ENCODE measurements at places on chromosomes 16 and 17.

DNA sequence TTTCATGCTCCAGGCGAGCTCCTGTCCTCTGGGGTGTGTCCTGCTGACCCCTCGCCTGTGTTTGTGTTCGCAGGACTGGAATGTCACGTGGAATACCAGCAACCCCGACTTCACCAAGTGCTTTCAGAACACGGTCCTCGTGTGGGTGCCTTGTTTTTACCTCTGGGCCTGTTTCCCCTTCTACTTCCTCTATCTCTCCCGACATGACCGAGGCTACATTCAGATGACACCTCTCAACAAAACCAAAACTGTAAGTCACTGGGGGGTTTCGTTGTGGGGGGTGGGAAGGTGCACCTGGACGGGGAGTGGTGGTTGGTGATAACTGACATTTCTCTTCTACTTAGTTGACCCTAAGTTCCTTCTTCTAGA, 58.3 kb downstream of the ABCC1 start:
- no peak for DNase-seq

GRCh38 chr16:61277849-61278248, 758.4 kb downstream of the CDH8 start:
- no peak for DNase-seq

DNA sequence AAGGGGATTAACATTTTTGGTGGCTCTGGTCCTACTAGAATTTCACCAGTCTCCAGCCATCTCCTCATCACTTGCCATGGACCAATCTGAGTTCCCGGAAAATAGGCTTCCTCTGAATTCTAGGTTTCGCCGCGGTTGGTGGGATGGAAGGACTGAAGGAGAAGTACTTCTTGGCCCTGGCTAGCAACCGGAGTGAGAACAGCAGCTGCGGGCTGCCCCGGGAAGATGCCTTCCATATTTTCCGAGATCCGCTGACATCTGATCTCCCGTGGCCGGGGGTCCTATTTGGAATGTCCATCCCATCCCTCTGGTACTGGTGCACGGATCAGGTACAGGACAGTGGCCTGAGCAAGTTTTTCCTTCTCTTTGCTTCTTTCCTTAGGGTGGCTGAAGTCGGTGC, 45.0 kb downstream of the SLC5A11 start:
- DNase-seq: no peak

- peak; percentile 83 for DNase-seq
These were observed 8.7 kb downstream of the VASN start for GRCh38 chr16:4380119-4381063.

DNA sequence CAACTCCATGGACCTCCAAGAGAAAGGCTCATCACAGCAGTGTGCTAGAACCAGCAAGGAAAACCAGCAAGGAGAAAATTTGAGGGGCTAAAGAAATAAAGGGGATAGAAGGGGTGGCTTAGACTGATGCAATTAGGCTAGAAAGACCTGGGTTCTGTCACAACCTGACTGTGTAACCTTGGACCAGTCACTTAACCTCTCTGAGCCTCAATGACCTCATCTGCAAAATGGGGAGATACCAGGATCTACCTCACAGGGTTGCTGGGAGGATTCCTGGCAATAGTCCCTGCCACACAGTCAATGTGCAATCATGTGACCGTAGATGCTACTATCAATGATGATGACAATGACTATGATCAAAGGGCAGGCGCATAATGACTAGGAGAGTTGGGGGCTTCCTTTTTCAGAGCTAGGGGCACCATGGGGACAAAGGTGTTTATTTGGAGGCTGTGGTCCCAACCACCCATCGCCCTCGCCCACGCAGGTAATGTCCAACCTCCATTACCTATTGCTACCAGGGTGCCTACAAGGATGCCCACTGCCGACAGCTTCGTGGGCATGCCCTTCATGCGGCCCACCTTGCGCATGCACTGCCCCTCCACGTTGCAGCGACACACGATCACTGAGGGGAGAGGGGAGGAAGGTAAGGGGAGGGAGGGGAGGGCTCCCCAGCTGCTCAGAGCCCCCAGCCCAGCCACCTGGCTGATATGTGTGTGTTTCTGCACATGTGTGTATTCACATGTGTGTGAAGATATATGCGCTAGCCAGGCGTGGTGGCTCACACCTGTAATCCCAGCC, 9.7 kb downstream of the CDH16 start:
- DNase-seq: no peak

DNA sequence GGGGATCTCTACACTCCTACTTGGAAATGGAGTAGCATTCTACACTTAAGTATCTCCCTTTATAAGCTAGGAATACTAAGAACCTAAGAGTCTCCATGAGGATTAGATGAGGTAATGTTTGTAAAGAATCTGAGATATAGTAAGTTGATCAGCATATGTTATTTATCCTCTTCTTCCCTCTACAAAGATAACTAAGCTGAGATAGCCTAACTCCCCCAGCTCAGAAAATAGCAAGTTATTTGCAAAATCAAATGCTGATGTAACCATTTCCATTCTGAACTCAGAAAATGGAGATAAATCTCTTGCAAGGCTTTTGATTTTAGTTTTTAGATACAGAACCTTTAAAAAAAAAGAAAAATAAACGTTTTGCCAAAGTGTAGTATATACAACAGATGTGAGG, 526.0 kb downstream of the MAF start:
- DNase-seq: no peak

DNA sequence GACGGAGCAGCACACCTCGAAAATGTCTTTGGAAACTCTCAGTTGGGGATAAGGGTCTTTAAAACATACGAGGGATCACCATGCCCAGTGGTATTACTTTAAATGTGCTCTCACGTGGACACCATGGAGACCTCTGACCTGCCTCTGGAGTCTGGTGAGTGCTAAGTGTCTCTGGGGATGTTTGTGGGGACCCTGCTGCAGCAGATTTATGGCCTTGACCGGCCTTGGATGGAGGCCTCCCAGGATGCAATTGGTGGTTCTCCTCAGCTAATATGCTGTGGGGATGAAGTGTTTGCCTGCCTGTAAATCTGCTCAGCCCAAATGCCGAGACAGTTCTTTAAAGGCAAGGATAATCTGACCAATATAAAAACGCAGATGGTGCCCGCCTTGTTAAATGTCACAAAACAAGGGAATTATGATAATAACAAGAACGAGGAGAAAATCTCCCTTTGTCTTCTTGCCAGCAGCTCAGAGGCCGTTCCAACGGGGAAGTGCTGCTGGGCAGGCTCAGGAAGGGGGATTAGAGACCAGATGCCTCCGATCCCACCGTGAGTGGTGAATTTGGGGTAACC, 154.4 kb downstream of the ABCC12 start:
- DNase-seq: no peak

GRCh38 chr17:10059684-10060211, 138.7 kb downstream of the GAS7 start:
- DNase-seq: peak; percentile 79

GRCh38 chr17:4577386-4577993, 6.8 kb upstream of the SMTNL2 start:
- no peak for DNase-seq

GRCh38 chr17:77492446-77493237, 351.9 kb downstream of the SEC14L1 start:
- no peak for DNase-seq

DNA sequence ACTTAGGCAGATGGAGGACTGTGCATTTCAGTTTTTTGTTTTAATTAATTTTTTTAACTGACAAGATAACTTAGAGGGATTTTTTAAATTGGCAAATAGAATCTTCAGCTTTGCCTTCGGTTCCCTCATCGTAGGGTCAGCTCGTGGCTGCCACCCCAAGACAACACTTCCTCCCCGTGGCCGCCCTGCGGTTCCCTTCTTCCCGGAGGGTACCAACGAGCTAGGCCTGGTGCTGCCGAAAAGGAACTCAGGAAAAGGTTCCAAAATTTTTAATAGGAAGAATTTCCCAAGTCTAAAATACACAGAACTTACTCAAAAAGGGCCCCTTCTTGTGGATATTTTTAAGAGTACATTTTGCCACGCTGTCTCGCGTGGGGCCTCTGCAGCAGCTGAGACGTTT, 210.4 kb upstream of the CHMP6 start:
- DNase-seq: no peak

GRCh38 chr17:15457723-15458094, 9.7 kb downstream of the CDRT4 start:
- no peak for DNase-seq

- peak; percentile 91 for DNase-seq
These were observed at the start of gene CCDC43 for GRCh38 chr17:44689477-44690217. CCDC43 (minus strand) TSS chr17:44689776; CDS start chr17:44689753, 23 bp downstream.

GRCh38 chr16:50816901-50817555, 75.1 kb downstream of the CYLD start:
- no peak for DNase-seq

- no peak for DNase-seq
These were observed 318.4 kb downstream of the XYLT1 start for GRCh38 chr16:17152311-17152710.

GRCh38 chr17:82949361-82949760, 109.5 kb upstream of the ZNF750 start:
- DNase-seq: no peak

DNA sequence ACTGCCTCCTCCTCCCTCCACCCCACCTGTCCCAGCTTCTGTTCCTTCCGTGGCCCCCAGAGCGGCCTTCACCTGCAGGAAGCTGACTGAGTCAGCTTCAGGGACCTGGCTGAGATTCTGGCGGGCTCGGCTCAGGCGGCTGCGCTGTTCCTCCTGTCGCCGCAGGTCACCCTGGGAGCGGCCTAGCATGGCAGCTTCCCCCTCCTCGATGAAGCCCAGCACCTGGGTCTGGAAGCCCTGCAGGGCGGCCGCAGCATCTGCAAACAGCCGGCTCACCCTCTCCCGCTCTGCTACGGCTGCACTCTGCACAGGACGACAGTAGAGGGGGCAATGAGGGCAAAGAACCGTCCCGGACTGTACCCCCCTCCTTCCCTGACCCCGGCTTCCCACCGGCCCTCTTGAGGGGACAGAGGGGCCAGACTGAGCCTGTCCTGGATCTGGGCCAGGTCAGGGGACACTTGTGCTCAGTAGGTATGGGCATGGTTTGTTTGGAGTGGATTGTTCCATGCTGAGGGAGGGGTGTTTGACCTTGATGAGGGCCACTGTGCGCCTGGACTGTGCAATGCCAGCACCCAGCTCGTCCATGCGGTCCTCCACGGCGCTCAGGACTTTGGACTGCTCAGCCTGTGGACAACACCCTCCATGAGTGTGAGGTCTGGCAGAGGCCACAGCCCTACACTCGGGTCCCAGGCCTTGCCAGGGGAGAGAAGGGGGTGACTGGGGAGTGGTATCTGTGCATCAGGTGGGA, 2.0 kb downstream of the TRIM47 start:
- DNase-seq: no peak

DNA sequence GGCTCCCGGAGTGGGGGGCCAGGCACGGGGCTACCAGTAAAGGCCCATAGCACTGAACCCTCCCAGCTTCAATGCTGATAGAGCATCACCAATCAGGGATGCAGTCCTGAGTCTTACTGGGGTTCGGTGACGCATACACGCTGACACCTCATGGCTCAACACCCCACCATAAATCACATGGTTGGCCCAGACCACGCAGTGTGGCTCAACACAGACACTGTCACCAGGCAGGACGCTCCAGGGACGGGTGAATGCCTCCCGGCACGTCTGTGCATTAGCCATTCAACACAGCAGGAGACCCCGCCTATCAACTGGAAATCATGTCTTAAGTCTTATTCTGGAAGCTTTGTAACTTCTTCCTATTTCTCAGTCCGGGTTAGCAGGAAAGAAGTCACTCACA, 35.0 kb downstream of the NECAB2 start:
- DNase-seq: no peak

DNA sequence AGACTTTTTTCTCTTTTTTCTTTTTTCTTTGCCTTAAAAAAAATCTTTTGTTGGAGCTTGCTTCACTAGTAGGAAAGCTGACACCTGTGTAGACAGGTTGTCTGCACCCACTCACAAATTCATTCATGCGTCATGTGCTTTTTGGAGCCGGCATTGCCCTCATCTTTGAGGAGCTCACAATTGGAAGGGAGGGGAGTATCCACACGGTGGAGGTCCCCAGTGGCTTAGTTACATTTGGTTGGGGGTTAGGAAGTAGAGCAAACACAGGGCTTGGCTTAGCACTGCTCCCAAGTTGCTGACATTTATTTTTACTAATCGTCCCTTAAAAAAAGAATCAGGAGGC, 18.7 kb upstream of the MEIOB start:
- DNase-seq: no peak

DNA sequence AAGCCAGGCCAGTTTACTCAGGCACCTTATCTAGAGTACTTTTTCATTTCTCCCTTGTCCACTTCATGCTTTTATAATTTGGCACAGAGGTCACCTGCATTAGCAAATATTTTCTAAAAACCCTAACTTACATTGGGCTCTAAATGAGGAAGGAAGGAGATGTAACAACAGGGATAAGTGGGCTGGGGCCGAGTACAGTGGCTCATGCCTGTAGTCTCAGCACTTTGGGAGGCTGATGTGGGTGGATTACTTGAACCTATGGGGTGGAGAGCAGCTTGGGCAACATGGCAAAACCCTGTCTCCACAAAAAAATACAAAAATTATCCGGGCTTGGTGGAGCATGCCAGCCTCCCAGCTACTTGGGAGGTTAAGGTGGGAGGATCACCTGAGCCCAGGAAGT, 55.9 kb downstream of the TMEM100 start:
- no peak for DNase-seq

GRCh38 chr16:57988929-57989328, 11.5 kb downstream of the ZNF319 start:
- no peak for DNase-seq

DNA sequence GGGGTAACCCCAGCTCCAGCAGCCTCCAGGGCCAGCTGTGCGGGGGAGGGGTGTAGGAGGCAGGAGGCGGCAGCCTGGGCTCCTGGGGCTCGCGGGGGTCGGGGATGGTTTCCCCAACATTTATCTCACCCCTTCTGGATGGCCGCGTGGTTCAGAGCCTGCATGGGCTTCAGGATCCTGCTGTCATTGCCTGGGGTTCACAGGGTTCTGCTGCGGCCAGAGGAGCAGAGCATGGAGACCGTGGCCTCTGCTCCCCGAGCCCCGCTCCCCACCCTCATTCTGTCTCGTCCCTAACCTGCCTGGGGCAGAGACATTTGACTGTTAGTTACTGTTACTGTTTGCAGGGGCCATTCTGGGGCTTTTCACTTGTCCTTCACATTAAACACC, 4.9 kb downstream of the MYADML2 start:
- DNase-seq: no peak

DNA sequence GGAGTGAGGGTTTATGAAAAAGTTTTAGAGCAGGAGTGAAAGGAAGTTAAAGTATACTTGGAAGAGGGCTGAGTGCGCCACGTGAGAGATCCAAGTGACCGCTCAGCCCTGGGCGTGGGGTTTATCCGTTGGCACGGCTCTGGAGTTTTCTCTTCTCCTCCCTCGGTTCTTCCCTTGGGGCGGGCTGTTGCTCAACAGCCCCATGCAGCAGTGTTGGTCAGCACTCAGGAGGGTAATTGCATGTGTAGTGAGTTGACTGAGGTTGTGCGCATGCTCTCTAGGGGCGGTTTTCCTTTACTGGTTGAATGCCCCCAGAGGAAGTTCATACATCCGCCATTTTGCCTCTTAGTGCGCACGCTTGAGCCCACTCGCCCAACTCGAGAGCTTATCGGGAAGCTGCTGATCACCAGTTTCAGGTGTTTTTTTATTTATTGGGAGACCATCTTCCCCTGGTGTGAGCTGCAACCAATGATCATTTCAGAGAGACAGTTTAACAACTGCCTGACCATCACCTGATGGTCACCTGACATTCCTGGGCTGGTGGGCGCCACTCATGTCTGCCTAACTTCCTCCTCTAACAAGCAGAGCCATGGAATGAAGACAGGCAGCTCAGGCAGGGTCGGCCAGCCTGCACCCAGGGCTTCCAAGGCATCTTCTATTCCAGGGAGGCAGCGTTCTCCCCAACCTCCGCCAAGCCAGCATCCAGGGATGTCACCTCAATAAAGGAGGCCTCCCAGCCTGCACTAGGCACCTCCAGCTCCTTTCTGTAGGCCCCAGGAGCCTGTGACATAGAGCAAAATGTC, 41.3 kb upstream of the DNAH17 start:
- DNase-seq: no peak

GRCh38 chr17:79443026-79443425, 167.8 kb downstream of the RBFOX3 start:
- no peak for DNase-seq
